ENCODE measurements at places on chromosomes 2 and 18.

DNA sequence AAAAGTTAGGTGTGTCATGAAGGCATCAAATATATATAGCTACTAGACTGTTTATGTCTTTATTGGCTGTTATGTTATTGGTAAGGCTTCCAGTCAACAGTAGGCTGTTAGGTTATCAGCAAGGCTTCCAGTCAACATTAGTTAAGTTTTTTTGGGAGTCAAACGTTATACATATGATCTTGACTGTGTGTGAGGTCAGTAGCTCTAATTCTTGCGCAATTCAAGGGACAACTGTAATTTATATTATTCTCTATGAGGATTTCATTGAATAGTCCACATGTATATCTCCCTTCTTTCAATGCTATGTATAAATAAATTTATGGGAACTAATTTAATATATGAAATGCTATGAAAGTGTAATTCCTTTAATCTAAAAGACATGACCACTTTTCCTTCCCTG is 757.5 kb upstream of the TMEFF2 start:
- no peak for DNase-seq

DNA sequence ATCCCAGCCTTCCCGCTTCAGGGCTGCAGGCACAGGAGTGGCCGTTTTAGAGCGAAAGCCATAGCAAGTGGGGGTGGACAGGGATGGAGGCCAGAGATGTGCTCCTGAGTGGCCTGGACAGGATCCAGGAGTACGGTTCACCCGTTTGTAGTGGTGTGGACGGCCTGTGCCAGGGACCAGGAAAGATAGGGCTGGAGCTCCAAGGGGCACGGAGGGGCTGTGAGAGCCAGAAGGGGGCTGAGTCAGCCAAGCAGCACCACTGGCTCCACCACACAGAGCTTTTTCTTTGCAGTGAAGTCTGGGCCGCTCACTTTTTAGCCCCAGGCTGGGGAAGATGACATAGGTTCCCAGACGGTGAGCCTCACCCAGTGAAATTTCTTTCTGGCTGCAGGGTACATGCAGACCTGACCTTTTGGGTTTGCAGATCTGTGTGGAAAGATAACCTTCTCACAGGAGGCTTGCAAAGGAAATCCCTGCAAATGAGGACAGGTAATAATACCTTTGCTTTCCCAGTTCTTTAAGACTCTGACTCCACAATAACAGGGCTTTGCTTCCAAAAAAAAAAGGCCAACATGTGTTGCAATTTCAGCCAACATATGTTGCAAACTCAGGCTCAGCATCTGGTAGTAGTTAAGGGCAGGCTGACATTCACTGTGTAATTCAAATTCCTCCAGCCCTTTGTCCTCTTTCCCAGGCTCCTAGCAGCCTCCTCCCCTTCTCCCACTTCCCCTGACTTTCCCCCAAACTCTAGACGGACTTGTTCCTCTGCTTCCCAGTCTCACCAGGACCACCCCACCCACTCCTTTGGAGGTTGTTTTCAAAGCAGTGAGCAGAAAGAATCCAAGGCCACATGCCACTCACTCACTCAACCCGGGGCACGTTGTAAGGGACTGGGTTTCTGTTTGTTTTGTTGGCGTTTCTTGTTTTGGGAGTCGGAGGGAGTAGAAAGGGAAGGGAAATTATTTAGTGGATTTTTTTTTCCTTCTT is 20.3 kb upstream of the LAPTM4A start:
- DNase-seq, result no peak

- no peak for DNase-seq
Observed at GRCh38 chr2:161124201-161124600, 36.0 kb upstream of the TANK start.

DNA sequence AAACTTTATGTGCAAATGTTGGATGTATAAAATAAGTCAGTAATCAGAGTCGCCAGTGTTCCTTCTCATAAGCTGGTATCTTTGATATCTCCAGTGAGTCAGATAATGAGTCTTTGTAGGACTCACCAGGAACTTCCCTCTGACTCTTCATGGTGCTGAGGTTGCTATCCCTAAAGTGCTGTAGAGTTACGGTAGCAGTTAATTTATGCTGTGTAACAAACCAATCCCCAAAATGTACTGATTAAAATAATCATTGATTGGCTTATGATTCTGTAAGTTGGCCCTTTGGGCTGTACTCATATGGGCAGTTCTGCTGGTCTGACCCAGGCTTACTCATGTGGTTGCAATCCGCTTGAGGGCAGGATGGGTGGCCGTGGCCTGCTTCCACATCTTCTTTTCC is 43.8 kb downstream of the MAIP1 start:
- no peak for DNase-seq

GRCh38 chr2:75327334-75327733 is 128.0 kb upstream of the TACR1 start:
- no peak for DNase-seq

DNA sequence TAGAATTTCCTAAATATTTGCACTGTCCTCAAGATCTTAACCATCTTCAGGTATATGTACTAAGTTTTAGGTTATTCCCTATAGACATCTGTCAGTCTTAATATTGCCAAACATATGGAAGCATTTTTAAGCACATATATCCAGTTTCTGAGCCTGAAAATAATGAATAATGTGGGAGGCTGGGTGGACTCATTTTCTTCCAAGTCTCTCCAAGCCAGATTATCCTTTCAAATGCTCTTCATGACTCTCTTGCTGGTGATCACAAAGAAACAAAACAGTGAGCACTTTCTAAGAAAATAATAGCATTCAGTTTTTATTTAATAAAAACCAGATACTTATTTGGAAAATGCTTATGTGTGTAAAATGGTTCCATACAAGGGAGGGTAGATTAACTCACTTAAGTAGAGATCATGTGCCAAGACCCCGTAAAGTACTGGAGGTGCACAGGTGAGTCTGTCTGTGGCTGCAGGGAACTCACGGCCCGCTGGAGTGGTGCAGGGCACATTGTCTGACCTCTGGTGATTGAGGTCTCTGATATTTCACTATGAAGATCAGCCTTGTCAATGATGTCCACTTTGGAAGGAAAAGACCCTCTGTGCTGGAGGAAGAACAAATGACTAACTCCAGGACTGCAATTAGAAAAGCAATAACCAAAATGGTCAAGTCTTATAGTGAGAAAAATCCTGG is 161.6 kb downstream of the TMEM18 start:
- DNase-seq, result no peak

GRCh38 chr2:138724327-138724726 is 55.9 kb downstream of the NXPH2 start:
- DNase-seq, result no peak

- no peak for DNase-seq
Observed at GRCh38 chr2:146806364-146807005, 1038.3 kb upstream of the ACVR2A start.

DNA sequence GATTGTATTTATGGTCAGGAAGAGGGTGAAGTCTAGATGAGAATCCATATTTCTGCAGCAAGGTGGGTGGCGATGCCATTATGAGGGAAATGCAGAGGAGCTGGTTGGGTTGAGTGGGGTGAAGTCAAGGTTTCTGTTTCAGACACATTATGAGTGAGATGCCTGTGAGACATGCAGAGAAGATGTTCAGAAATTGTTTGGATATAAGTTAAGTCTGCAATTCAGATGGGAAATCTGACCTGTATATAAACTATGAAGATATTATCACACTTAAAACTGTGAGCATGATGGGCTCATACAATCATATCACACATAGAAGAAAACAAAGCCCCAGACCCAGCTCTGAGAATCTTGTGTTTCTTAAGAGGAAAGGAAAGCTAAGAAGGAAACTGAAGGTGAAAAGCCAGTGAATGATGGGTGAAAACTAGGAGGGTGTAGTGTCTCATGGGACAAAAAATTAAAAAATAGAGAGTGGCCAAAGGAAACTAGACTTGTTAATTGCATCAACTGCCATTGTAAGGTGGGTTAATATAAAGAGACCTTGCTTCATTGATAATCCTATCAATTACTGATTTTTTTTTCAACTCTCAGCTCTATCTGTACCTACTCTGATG is 14.2 kb downstream of the GALNT5 start:
- DNase-seq, result no peak

DNA sequence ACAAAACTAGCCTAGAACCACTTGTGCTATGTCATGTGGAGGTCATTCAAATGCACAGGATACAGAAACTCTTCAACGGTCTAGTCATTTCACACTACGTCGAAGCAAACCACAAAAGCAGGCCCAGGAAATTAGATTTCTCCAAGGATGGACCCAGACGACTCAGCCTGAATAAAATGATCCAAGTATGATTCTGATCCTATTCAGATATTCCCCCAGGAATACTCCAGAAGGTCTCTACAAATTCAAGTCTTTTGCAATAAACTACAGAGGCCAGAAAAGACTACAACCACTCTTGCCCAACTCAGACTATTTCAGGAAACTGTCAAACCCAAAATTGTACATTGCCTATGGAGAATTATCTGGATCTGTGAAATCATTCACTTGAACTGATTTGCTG is 422.5 kb downstream of the METTL4 start:
- no peak for DNase-seq

All from activated T-helper 1 cell treated with anti-CD3 and anti-CD28 coated beads, Interleukin-2, amount 50 U/mL, for 16 hours (primary cell).